ENCODE measurements at places on chromosomes 13 and 19. TPM values are rescaled to one million over a fixed set of nuclear protein-coding genes. Genes with fewer than 3 reads are reported as not detected.

GRCh38 chr19:35844482-35845214, 7.7 kb downstream of the NPHS1 start:
- no peak for DNase-seq

GRCh38 chr19:58274771-58275201, 4.0 kb upstream of the ZNF8 start:
- DNase-seq, result peak; percentile 36

GRCh38 chr13:114219392-114219791, 15.3 kb upstream of the CDC16 start:
- DNase-seq, result peak; percentile 19

- DNase-seq, result no peak
Measured at GRCh38 chr19:2423071-2423914, 4.1 kb downstream of the TIMM13 start.

DNA sequence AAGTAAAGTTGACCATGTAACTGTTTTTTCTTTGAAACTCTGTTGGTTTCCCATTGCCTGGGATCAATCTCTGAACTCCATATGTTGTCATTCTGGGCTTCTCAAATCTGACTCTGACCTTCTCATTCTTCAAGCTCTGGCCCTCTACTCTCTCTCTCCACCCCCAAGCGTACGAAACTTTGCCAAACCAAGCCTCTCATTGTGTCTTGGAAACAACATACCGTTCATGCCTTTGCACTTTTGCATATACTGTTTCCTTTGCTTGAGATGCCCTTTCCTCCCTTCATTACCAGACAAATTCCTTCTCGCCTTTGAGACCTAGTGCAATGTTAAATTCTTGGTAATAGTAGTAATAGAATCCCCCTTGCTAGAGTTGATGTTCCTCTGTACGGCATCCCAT, 113.7 kb downstream of the OLFM4 start:
- no peak for DNase-seq

DNA sequence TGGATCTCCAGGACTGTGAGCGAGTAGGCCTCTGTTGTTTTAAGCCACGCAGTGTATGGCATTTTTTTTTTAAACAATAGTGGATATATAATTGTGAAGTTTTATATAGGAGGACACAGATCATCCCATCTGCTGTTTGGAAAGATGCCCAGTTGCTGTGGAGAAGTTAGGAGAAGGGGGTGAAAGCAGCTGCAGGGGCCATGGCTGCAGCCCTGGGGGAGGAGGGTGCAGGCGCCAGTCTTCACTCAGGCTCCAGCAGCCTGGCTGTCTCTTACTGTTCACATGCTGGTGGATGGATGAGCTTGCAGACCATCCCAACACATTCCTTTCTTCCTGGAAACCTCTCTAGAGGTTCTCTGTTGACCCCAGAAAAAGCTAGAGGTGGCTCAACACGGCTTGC, 242.3 kb downstream of the TEX29 start:
- DNase-seq, result no peak

- DNase-seq, result peak; percentile 14
Measured at GRCh38 chr19:33780746-33781145, 15.9 kb upstream of the KCTD15 start.

GRCh38 chr19:52474351-52475127, 21.2 kb downstream of the ZNF578 start:
- no peak for DNase-seq

DNA sequence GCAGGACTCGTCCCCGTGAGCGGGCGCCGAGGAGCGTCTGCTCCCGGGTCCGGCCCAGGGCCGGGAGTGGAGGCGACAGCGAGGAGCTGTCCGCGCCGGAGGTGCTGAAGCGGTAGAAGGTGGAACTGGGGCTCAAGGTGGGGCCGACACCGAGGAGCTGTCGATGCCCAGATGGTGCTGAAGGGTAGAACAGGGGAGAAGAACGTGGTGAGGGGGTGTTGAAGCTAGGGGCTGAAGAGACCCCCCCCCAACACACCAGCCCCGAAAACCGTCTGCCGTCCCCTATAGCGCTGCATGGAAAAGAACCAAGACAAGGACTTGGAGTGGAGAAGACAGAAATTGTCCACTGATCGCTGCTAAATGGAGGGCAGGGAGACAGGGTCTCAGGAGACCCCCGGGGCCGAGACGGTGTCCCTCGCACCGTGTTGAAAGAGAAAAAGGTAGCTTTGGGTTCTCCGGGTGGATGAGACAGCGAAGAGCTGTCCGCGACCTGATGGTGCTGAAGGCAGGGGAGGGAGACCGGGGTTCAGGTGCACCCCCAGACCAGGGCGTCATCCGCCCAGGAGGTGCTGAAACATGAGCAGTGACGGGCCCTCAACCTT, 7.1 kb upstream of the PDE4C start:
- peak; percentile 49 for DNase-seq

GRCh38 chr13:27599845-27600553, 20.3 kb downstream of the LNX2 start:
- DNase-seq, result peak; percentile 77

DNA sequence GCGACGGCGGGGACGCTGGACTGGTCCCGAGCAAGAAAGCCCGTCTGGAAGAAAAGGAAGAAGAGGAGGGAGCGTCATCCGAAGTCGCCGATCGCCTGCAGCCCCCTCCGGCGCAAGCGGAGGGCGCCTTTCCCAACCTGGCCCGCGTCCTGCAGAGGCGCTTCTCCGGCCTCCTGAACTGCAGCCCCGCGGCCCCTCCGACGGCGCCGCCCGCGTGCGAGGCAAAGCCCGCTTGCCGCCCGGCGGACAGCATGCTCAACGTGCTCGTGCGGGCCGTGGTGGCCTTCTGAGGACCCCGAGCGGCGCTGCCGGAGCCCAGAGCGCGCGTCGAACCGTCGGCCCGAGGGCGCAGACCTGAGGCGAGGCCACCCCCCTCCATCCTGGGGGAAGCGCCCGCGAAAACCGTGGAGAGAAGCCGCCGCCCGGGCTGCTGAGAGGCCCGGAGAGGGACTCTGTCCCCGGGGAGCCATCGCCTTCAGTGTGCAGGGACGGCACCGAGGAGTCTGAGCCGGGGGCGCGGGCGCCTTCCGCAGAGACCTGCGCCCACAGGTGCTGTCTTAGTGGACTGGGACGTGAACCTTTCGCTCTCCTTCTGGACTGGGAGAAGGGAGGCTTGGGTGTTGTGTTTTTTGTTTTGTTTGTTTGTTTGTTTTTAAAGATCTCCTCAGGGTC, 3.5 kb downstream of the IER2 start:
- DNase-seq, result peak; percentile 62

DNA sequence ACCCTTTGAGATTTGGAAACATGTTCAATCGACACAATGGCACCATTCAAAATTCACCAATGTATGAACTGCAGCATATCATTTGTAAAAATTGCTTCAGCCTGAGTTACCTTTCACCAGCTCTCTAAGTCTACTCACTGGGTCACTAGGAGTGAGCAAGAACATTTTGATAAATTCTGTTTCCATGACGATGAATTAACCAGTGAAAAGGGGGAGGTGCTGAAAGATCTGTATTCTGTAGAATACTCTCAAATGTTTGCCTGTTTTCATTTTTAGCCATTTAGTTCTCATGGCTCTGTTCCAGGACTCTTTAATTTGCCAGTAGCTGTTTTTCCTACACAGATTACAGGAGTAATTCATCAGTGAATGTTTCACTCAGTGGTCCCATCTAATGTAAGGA, 883.4 kb downstream of the DIAPH3 start:
- DNase-seq, result peak; percentile 2

DNA sequence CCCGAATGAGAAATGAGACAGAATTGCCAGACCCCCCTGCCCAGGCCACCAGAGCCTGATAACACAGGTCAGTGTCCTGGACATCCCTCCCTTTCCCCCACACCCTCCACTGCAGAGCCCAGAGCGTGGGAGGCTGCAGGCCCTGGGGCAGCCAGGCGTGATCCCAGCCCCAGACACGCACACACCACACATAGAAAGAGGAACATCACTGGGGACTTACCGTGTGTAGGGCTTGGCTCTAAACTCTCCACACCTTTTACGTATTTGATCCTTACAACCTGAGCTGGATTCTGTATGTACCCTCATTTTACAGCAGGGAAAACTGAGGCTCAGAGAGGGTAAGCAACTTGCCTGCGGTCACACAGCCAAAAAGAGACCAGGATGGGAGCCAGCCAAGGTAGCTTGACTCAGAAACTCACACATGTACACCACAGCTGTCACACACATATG, 334 bp upstream of the ANGPTL6 start:
- no peak for DNase-seq

- no peak for DNase-seq
Measured at GRCh38 chr19:7516333-7516732, 430 bp downstream of the ZNF358 start.

DNA sequence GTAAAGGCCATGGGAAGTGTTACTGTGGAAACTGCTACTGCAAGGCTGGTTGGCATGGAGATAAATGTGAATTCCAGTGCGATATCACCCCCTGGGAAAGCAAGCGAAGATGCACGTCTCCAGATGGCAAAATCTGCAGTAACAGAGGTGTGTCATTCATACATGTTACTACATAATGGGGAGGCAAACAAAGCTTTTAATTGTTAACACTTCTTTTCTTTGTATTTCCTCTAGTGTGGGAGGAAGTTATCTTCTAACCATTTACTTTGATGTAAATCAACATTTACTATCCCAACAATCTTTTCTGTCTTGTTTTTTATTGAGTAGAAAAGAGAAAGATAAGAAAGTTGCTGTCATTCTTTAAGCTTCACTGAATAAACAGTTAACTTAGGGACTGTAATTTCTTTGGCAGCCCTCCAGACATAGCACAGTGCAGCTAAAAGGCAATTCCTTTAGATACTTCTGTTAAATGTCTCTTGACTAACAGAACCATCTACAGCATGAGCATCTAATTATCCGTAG, 126.9 kb downstream of the ITGBL1 start:
- peak; percentile 49 for DNase-seq

DNA sequence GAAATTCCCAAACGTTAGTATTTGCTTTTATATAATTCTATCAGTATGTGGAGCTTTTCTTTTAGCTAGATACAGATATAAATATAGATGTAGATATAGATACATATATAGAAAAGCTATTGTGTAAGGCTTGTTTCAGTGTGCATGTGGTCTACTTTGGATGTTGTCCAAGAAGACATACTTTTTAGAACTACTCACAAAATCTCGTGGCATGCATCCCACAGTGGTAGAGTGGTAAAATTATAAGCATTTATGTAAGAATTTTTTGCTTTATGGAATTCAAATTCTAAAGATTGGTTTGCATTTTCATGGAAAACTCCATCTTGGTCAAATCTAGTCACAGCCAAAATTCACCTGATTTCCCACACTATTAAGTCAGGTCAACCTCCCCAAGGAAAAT, 880.4 kb downstream of the EFNB2 start:
- DNase-seq, result no peak

- no peak for DNase-seq
Measured at GRCh38 chr13:73109288-73109899, 50.6 kb downstream of the KLF5 start.

DNA sequence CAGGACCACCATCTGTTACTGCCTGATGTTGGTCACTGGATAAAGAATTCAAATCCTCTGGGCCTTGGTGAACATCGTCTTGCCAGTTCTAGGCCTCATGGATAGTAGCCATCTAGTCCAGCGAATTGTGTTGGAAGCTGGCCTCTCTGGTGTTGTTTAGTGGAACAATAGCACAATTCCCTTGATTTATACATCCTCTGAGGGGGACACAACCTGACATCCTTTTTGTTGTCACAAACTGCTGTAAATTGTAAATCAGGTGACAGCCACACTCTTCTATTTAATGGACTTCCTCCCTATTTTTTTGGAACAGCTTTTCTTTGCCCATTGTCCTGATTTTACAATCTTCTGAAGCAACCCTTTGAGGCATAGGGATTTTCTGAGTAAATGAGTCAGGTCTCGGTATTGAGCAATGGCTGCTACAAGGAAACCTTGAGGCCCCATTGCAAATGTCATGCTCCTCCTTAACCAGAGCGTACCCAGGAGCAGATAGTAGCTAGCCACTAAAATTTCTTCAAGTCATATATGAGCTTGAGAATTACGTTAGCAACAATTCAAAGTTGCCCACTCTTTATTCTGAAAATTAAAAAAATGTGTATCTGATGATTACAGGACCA, 263.3 kb downstream of the COG6 start:
- DNase-seq, result no peak

DNA sequence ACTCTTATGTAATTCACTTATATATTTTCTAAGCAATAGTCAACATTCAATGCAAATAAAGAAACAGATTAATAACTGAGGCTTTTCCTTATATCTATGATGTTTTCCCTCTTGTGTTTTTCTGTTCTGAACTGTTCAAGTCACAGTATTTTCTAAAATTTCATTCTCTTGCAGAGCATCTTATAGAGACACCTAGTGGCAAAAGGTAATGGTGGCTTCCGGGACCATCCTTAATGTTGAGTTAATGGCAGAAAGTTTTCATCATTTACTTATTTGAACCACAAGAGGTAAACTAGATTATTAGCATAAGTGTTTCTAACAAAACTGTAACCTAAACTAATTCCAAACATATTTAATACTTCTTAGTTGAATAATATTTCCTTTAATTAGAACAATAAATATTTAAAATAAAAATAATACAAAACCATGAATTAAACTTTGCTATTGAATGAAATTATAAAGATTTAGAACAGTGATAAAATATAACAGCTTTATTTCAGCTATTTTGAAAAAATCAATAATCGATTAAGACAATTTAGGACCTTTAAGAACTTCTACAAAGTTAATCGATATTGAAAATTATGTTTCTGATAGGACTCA, 1.7 kb upstream of the SLITRK5 start:
- no peak for DNase-seq

DNA sequence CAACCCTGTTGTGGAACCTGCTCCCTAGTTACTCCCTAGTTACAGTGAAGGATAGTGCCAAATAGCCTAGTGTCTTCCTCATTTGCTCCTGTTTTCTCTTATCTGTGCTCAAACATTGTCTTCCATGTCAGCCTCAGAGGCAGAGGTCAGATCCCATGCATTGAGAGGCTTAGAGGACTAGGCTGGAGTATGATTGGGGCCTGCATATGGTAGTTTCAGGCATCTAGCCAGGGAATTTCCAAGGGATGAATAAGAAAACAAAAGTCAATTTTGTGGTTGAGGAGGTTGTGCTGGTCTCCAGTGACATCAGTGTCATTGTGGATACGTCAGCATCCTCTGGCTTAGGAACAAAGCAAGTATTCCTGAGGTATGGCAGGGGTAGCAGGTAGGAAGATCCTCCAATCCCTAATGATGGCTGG, 9.4 kb downstream of the ZNF546 start:
- DNase-seq, result peak; percentile 72

Gene ZGLP1
- total RNA-seq, result 0.22 TPM

Gene TMEM145
- not detected for total RNA-seq

Gene USHBP1
- total RNA-seq, result 33.5 TPM

Gene TEAD2
- total RNA-seq, result 57.1 TPM

Data from lung microvascular endothelial cell (primary cell).